CD4-positive, alpha-beta T cell treated with Interleukin-12 subunit alpha and Interleukin-12 subunit beta, for 1 hour (primary cell): ENCODE measurements at places on chromosomes 1 and 21.

GRCh38 chr1:55180075-55180670, 35.0 kb downstream of the USP24 start:
- no peak for DNase-seq

- DNase-seq, result no peak
Measured at GRCh38 chr1:117815926-117816325, 113.5 kb downstream of the GDAP2 start.

GRCh38 chr1:2314803-2315673, 76.3 kb downstream of the MORN1 start:
- peak; percentile 77 for DNase-seq

- no peak for DNase-seq
Measured at GRCh38 chr1:225532240-225532944, 104.6 kb upstream of the LBR start.

DNA sequence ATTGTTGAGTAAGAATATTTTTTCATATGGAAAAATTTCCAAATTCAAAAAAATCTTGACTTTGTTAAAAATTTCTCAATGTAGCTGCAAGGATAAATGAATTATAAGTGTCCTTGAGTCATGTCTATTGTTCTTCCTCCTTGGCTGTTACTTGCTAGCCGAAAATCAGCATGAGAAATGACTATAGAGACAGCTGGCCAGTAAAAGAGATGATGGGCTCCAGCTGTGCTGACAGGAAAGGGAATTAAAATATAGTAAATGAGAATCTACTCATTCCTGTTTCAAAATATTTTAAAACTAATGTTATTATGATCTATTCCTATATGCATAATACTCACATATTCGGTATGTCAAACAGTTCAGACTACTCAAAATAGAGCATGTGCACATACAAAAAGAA, 1292.6 kb downstream of the BRINP3 start:
- no peak for DNase-seq

- DNase-seq, result no peak
Measured at GRCh38 chr1:119384591-119384990, 16.0 kb downstream of the HAO2 start.

- no peak for DNase-seq
Measured at GRCh38 chr1:218537122-218537913, 192.2 kb downstream of the TGFB2 start.

DNA sequence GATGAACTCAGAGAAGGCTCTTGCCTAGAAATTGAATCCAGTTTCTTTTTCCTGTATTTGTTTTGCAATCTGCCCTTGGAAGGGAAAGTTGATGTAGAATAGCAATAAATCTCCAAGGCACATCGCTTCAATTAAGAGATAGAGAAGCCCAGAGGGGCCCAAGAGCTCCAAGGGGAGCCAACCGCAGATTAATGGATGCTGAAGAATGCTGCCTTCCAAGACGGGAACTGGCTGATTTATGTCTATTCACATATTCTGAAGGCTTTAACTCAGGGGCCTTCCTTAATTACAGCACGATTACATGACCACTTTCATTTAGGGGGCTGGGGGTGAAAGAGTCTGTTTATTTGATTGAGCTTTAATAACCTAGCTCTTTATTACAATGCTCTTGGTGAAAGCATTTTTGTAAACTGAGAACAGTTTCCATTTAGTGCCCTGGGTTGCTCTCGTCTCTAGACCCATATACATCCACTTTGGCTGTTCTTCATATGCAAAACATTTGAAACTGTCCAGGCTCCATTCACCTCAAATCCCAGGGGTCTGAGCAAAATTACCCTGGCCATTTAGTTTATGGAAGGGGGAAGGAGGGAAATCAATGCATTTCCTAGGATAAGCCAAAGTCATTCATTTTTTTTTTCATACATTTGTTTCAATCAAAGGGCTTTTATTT, 87.4 kb upstream of the CLDN14 start:
- no peak for DNase-seq

DNA sequence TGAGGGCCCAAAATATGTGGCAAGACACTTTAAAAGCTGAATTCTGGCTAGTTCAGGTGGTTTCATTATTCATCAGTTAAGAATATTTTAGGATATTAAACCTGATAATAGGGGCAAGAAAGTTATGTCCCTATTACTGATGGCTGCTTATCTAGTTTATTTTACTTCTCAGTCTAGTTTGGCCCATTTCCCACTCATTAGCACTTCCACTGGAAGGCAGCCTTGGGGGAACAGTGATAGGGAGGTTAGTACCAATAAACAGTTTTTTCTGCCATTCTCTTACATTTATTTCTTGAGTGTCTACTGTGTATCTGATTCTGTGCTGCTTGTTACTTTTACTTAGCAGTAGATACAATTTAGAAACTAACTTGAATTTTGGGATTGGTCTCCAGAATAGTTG, 9.0 kb downstream of the PPP1R12B start:
- DNase-seq, result no peak

- no peak for DNase-seq
Measured at GRCh38 chr1:34354367-34354766, 177.7 kb downstream of the C1orf94 start.

GRCh38 chr1:31426249-31426922, 13.4 kb downstream of the SERINC2 start:
- no peak for DNase-seq

DNA sequence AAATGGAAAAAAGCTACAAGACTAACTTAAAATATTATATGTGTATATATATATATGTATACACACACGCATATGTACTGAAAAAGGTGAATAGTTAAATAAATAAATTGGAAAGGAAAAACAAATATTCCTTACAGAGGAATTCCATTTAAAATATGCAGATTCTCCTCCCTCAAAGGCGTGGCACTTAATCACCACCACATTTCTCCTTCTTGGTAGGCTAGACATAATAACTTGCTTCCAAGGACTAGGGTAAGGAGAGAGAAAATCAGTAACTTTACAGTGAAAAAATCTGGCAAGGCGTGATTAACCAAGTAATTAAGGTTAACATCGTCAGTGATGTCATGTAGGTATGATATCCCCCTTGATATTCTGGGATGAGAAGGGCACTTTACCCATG, 84.0 kb upstream of the USP25 start:
- DNase-seq, result no peak

GRCh38 chr21:42671778-42672593, 18.6 kb downstream of the PDE9A start:
- DNase-seq, result no peak

- no peak for DNase-seq
Measured at GRCh38 chr21:16532840-16533239, 803.1 kb downstream of the USP25 start.

DNA sequence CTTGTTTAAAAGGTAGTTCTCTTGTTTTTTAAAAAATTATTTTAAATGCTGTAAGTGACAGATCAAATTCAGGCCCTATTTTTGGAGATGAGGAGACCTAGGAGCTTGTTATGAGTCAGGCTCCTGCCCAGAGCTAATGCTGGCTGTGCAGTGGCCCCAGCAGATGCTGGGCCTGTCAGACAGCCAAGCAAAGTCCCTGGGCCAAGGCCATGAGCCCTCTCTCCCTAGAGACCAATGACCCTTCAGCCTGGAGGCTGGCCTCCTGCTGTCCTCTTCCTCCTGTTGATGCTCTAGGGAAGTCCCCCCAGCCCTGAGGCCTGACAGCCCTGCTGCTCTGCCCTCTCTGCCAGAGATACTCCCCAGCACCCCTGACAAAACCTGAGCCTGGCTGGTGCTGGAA, 128.1 kb upstream of the CTTNBP2NL start:
- DNase-seq, result no peak

DNA sequence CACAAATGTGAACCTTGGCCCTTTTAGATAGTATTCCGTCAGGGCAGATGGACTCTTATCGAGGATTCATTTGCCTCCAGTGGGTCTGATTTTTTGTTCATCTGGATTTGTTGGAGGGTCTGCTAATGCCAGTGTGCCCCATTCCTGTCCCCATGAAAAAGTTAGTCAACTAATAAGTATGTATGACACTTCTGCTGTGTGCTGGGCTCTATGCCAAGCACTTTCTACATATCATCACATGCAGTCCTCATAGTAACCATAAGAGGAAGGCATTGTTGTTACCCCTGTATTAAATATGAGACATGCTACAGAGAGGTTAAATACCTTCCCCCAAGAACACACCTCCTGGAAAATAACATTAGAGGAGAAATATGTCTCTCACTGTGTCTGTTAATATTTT, 46.6 kb upstream of the MAB21L3 start:
- no peak for DNase-seq

GRCh38 chr1:113684153-113684541, 75.1 kb downstream of the PHTF1 start:
- DNase-seq, result no peak

GRCh38 chr1:235820061-235820460, 46.6 kb downstream of the LYST start:
- DNase-seq, result no peak

GRCh38 chr1:1157426-1157913, 16.2 kb upstream of the TTLL10 start:
- peak; percentile 75 for DNase-seq

DNA sequence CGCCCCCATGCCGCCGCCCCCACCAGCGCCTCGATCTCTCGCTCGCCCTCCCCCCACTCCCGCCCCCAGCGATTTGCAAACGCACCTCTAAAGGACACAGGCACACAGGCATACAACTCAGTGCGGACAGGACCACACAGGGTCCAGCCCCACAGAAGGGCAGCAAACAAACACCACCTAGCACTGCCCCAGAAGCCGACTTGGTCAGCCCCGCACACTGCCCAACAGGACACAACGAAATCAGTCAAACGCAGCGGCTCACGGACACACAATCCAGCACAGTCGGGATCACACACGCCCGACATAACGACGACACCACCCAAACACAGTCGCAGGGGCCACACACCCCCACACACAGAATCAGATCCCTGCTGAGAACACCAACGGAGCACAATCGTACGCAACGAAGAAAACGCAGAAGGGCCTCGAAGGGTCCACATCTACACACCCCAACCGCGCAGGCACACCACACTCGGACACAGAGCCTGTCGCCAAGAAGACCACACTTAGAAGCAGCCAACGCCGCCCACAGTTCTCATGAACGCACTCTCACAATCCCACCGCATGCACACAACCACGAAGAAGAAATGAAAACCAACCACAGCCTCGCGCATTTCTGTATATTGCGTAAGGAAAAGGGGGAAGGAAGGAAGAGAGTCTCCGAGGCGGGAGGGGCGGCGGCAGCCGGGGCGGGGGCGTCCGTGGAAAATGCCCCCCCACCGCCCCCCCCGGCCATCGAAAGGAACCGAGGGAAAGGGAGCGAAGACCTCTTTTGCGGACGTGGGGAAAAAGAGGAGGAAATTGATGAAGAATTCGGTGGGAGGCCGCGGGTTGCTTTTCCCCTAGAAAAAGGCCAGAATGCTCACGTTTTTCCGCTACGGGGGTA, 481 bp downstream of the TAL1 start:
- peak; percentile 12 for DNase-seq

DNA sequence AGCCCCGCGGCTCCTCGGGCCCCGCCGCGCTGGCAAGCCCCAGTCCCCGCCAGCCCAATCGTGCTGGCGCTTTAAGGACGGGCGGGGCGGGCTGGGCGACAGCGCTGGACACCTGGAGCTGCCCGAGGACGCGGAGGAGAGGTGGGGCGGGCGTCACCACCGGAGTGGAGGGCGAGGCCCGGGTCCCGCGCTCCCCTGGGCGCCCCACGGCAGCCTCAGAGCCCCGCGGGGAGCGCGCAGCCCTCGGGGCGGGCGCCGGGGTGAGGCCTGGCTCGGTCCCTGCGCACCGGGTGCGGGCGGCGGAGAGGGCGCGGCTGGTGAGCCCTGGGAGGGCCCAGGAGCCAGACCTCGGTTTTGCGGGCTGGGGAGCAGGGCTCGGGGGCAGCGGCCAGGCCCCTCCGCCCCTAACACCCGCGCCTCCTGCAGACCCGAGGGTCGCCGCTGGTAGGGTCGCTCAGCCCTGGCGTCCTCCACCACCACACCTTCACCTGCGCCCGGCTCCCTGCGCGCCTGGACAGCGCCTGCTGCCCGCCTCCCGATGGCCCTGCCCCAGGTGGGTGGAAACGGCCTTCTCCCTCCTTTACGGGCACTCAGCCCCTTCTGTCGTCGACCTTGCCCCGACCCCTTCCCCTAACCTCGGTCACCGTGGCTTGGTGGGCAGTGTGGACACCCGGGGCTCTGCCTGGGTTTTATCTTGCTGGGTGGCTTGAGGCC, at the start of gene TMEM61:
TMEM61 (plus strand) TSS at position 101 of the 714 bp plus-strand sequence; CDS start at position 539, 438 bp downstream.
- no peak for DNase-seq

DNA sequence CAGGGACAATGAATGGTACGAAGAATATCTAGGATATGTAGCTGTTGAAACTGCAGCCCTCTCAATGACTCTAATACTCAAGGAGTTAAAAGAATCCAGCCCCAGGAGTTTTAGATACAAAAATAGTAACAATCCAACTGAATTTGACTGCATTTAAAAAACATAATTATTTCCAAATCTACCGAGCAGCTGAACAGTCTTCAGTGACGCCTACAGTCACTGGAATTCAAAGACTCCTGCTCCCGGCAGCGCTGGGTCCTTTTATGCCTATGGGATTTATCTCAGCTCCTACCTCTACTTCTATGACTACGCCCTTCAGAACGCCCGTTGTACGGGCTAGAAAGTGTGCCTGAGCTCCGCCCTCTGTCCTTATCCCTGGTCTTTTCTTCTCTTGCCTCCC, 55.7 kb downstream of the WARS2 start:
- DNase-seq, result no peak

GRCh38 chr1:26723013-26723991, 27.5 kb downstream of the ARID1A start:
- DNase-seq, result peak; percentile 50

DNA sequence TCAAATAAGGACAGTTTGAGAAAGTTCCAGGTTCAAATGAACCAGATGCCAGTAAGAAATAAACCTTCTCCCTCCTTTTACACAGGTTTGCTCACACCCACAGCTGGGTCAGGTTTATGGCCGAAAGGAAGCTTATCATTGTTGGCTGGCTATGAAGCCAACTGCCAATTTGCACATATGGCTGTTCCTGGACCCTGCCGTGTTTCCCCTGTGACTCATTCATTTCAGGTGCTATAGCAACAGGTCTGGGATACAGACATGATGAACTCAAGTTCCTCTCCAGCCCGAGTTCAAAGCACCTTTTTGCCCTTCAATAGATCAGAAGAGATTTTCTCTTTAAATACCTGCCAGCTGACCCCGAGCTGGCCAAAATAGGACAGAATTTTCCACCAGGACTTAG, 134.4 kb upstream of the SMYD2 start:
- DNase-seq, result no peak

DNA sequence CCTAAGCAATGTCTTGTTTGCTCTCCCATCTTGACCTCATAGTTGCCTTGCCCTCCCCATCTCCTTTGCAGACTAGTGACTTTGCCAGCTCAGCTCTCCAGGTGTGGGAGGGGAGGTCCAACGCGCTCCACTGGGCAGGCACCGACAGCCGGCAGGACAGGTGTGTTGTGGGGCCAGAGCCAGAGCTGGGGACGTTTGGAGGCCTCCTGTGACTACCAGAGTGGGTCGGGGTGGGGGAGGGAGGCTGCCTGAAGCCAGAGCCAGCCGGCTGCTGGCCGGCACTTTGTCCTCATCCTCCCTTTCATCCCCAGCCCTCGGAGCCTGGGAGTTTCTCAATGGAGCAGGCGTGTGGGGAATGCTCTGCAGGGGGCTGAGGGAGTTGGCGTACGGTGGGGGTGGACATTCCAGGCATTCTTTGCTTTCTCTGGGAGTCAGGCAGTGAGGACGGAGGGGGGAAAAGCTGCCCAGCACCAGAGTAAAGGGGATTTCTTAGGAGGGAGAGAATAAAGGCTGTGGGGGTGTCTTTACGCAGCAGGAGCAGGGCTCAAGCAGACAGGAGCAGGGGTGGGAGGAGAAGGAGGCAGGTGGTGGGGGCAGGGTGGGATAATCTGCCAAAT, 20.2 kb downstream of the NUAK2 start:
- DNase-seq, result no peak

- no peak for DNase-seq
Measured at GRCh38 chr1:63868268-63868781, 94.5 kb downstream of the ROR1 start.
